ENCODE measurements at places on chromosomes 5 and 9.

- no peak for DNase-seq
Measured at GRCh38 chr9:124390794-124391658, 24.2 kb downstream of the PSMB7 start.

- DNase-seq = no peak
Measured at GRCh38 chr9:96884443-96884842, 30.1 kb upstream of the ZNF782 start.

GRCh38 chr5:18091758-18092157, 457.5 kb downstream of the TAF11L14 start:
- DNase-seq = no peak

DNA sequence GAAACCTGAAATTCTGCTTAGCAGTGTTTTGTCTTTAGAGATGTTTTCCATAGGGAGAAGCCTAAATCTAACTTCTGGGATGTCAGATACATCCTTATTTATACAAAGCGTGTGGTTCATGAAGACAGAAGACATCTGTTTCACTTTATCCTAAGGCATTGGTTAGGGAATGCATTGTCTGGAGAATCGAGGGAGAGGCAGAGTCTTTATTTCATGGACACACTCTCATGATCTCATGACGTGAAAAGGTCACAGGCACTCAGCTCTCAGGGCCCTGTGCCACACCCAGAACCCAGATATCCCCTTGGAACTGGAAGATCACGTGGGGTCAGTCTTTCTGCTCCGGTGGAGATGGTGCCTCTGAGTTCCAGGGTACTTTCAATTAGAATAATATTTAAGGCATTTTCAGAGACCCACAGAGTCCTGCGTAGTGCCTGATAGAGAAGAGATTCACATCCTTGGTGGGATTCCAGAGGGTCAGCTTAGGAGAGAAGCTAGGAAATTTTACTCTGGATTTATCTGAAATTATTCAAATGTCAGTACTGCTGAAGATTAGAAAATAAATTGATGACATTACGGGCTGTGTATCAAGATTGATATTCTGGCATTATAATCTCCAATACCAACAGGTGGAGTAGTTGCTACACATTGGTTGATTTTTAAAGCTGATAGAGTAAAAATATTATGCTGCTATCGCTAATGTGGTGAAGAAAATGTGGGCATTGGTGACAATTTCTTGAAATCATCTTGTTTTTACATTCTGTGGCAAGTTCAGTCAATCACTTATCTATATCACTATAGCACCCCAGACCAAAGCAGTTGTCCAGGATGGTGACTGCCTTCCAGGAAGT, 378.3 kb downstream of the MTRR start:
- no peak for DNase-seq

DNA sequence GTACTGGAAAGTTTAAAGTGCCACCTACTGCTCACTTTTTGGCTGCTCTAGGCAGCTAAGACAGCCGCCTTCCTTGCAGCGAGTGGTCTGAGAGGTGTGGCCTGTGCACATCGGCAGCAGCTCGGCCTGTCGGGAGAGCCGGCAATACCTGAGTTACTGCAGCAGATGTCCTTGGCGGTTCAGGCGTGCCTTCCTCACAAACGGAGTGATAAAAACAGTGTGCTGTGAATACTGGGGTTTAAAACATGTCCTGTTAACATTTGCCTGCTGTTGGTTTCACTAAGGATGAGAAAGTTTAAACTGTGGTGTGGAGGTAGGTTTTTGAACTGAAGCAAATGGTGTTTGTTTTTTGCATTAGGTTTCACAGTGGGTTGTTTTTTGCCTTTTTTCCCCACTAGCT, 12.9 kb downstream of the TRAF2 start:
- DNase-seq = no peak

DNA sequence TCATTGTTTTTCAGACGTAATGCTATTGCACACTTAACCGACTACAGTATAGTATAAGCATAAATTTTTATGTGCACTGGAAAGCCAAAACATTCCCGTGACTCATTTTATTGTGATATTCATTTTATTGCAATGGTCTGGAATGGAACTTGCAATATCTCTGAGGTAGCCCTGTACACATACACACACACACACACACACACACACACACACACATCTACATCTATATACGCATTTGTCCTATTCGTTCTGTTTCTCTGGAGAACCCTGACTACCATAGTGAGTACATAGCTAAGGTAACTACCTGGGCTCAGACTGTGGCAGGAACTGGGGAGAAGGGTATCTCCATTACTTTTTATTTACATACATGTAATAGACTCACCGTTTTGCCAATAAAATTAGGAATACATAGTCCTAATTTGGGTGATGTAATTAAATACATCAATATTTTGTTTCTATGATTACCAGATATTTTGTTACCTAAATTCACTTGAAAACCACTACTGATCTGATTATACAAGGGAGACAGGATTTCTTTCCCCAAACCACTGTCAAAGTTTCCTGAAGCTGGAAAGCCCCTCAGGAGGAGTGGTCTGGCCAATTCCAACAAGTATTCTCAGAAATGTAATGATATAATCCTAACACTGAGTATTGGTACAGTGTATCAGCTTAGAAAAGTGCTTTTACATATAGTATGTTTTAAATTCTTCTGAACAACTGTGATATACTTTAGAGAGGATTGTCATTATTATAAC, 74.0 kb upstream of the PLPP1 start:
- no peak for DNase-seq

- DNase-seq = peak; percentile 37
Measured at GRCh38 chr9:130265431-130266235, at the start of gene HMCN2. HMCN2 (plus strand) TSS chr9:130265760; CDS start chr9:130265879, 119 bp downstream.

- no peak for DNase-seq
Measured at GRCh38 chr5:5658226-5658625, 235.7 kb downstream of the ICE1 start.

DNA sequence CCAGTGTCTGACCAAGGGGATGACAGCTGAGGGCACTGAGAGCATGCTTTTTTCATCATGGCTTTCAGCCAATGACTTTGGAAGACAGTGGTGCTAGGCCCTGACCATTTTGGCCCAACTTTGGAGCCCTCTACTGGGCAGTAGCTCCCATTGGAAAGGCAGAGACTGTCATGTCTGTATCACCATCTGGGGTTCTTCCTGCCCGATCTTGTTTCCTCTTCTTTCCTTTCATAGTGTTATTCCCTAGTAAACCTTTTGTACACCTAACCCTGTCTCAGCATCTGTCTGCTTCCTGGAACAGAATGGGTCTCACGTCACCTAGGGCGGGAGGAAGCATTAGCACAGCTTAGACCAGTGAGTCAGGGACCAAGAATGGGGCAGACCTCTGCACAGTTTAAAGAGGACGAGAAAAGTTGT, 97.4 kb upstream of the MAST4 start:
- peak; percentile 13 for DNase-seq

DNA sequence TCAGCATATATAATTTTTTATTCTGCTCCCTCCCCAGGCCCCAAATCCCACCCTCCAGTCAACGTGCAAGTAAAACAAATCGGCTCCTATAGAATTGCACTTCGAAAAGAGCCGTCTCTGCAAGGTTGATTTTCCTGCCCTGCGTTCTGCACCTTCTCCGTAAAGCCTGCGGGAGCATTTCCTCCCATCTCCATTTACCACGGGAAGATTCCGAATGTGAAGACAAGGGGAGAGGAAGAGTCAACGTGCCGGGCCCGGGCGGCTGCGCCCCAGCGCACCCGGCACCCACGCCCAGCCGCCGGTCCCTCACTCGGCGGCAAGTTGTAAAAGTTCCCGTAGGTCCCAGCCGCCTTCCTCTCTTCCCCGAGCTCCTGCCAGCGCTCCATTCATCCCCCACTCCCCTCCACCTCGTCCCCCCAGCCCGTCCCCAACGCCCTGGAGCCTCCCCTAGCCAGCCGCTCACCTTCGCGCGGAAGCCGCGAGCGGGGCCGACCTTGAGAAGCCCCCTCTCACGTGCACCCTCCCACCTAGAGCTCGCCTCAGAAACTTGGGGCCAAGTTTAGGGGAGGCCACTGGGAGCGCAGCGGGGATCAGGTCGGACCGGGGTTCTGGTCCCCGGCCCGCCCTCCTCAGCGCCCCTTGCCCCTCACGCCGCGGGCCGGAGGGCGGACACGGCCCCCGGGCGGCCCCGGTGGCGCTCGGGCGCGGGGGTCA, 431 bp downstream of the BNC2 start:
- no peak for DNase-seq

- DNase-seq = peak; percentile 90
Measured at GRCh38 chr9:124535846-124536245, 28.6 kb upstream of the NR5A1 start.

DNA sequence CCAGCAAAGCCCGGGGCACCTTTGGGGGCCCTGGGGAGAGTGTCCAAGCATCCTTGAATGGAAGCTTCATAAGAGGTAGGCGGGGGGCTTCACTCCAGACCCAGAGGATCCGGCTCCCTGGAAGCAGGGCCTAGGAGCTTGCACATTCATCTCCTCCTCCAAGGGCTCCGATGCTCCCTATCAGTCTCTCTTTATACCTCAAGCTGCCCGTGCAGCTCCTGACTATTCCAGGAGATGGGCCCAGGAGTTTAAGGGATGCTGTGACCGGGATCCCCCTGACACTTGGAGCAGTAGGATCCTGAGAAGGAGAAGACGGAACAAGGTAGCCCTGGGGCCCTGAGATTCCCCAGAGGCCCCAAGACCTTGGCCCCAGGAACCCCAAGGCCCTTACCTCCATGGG, 25.9 kb downstream of the CSF1R start:
- no peak for DNase-seq

DNA sequence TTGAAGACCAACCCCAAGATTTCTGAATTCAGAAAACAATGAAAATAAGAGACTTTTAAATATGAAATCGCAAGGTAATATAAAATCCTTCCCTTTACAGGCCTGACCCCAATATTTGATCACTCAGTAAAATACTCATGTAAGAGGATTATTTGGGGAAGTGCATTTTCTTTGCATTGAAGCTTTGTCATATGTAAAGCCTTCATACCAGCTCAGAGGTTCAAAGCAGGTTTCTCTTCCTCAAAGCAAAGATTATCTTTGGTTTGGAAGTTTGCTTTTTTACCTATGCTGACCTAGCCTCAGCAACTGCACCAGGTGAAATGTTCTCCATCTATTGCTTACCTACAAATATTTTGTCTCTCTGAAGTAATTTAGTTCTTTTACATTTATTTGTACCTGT, 106.5 kb upstream of the PARP8 start:
- no peak for DNase-seq

DNA sequence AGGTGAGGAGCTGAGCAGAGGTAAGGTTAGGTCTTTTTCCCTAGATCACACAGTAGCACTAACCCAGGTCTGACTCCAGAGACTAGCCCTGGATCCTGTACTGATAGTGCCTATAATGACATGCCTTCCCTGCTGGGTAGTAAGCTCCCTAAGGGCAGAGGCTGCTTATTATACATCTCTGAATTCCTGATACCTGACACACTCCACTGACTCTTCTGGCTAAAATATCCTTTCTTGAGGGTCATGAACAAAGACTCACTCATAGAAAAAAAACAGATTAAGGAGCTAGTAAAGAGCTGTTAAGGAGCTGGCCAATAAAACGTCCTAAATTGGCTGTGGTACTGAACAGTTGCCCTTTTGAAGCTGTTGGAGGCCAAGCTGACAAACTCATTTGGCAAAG, 149.0 kb upstream of the ITGA1 start:
- no peak for DNase-seq

- DNase-seq = peak; percentile 80
Measured at GRCh38 chr9:114272739-114273431, 50.0 kb upstream of the ORM1 start.

DNA sequence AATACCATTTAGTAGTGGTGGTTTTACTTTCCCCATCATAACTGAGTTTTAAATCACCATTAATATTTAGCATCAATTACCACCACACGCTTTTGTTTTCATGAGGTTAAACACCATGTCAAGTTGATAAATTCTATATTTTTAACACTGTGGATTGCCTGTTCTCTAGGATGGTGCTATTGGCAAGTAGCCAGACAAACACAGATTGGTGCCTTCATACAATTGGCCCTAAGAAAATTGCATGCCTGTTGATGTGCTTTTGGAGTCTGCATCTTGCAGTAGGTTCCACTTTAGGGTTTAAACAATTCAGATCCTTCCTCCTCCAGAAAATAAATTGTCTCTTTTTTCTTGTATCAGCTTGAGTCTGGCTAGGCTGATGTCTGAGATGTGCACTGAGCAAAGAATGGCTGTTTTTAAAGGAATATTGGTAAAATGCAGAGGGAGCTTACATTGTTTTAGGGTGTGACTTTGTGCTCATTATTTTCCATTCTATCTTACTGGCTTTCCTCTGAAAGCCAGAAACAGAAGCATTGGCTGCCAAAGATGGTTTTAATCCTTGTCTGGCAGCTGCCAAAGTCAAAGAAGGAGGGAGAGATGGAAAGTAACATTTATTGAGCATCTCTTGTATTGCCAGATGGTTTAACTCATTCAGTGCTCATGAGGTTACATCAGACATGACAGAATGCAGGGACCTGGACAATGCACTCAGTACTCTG, 19.6 kb upstream of the MAN2A1 start:
- no peak for DNase-seq
